Stimulated activated CD8-positive, alpha-beta memory T cell treated with anti-CD3 and anti-CD28 coated beads, Interleukin-2, amount 100 ng/mL, for 1 hour (primary cell): ENCODE measurements at places on chromosomes 11 and 22.

DNA sequence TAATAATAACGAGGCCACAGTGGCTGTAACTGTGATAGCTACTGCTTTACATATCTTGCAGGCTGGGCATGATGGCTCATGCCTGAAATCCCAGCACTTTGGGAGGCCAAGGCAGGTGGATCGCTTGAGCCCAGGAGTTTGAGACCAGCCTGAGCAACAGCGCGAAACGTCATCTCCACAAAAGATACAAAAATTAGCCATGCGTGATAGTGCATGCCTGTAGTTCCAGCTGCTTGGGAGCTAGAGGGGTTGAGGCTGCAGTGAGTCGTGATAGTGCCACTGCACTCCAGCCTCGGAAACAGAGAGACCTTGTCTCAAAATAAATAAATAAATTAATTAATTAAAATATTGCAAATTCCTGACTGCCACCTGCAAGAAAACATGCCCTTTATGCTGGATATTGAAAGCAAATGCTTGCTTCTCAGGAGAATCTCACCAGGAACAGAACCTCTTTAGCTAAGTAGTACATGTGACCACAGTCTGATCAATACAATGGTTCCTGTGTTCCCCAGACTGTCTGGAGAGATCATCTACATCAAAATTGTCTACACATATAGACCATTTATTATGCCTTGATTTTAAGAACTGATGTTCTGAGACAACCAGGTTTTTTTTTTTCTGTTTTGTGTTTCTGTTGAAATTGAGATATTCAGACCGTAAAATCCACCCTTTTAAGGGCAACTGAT lies 6.3 kb downstream of the ZBTB3 start:
- DNase-seq, result no peak

GRCh38 chr22:32309585-32310251 lies 47.9 kb upstream of the RFPL3 start:
- DNase-seq, result no peak

- DNase-seq, result peak; percentile 31
These were observed 431 bp downstream of the KMT2A start for GRCh38 chr11:118436639-118437207.

DNA sequence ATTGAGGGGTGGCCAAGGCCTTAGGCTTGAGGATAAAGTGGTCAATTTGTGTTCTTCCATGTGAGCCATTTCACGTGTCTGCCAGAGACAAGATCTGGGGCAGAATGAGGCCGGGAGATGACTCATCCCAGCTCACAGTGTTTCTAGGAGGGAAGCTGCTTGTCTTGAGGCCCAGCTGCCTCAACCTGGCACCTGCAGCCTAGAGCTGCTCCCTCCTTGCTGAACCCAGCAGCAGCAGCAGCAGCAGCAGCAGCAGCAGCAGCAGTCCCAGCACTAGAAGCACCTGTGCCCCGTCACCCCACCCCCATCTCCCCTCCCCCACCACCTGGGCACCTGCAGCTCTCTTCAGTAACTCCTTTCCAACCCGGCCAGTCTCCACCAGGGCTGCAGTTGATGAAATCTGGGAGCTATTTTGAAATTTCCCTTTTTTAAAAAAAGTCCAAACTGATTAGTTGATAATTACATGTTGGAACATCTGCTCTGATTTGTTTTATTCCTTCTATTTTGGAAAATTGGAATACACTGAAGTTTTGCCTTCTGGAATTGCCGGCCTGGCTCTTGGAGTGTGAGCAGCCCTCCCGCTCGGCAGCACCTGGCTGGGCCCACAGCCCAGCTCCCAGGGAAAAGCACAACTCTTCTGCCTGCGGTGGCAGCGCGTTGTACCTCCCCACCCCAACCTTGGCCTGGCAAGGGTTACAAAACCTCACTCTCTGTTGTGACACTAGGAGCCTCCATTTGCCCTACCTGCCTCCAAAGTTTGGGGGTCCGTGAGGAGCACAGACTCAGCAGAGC lies 143.5 kb downstream of the NXPE2 start:
- DNase-seq, result no peak

GRCh38 chr22:46735747-46736608 lies 2.1 kb downstream of the CERK start:
- no peak for DNase-seq
